ENCODE measurements at places on chromosomes 7 and 10.

DNA sequence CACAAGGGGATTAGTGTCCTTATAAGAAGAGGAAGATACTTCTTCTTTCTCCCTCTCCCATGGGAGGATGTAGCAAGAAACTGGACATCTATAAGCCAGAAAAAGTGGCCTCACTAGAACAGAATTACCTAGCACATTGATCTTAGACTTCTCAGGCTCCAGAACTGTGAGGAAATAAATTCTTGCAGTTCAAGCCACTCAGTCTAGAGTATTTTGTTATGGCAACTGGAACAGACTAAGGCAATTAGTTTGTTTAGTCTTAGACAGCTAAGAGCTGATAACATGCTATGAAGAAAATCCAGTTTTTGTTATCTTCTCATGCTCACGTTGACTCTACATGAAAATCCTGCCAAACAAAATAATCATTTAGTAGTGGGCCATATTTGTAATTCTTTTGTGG is 627.6 kb upstream of the PHF14 start:
- DNase-seq: no peak

DNA sequence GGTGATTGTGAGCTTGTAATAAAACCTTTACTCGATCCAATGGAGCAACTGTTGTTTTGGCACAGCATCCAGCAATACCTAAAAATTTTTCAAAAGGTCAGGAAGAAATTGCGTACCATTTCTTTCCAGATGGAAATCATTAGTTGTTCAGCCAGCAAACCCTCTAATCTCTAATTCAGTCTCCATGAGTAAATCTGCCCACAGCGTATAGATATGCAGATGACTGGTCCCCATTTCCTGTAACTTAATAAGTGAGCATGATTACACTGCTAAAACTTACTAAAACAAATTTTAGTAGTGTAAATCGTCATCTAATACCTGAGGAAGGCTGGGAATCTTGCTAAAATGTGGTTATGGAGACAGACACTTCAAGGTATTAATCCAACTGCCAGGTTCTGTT is 10.6 kb downstream of the SLC25A16 start:
- DNase-seq: no peak

GRCh38 chr7:82616059-82616728 is 172.6 kb upstream of the CACNA2D1 start:
- no peak for DNase-seq

DNA sequence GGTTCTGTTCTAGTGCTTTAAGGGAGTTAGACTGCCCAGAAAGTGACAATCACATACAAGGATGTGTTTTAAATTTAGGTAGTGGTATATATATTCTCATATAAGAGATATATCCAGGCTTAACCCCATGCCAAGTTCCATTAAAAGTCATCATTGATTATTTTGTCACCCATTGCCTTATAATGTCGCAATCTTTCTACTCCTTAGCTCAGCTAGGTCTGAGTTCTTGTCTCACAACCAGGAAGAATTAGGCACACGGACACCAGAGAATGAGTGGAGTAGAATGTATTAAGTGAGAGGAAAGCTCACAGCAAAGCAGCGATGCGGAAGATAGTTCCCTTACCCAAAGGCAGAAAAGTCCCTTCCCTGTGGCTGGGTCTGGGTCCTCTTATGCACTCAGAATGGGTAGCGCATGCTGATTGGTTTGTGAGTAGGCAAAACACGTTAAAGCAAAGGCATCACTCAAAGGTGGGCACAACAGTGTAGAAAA is 197.2 kb upstream of the AHR start:
- DNase-seq: no peak

GRCh38 chr10:120272350-120272749 is 184.7 kb upstream of the PLPP4 start:
- no peak for DNase-seq

GRCh38 chr10:116697816-116698215 is 44.5 kb downstream of the HSPA12A start:
- no peak for DNase-seq

DNA sequence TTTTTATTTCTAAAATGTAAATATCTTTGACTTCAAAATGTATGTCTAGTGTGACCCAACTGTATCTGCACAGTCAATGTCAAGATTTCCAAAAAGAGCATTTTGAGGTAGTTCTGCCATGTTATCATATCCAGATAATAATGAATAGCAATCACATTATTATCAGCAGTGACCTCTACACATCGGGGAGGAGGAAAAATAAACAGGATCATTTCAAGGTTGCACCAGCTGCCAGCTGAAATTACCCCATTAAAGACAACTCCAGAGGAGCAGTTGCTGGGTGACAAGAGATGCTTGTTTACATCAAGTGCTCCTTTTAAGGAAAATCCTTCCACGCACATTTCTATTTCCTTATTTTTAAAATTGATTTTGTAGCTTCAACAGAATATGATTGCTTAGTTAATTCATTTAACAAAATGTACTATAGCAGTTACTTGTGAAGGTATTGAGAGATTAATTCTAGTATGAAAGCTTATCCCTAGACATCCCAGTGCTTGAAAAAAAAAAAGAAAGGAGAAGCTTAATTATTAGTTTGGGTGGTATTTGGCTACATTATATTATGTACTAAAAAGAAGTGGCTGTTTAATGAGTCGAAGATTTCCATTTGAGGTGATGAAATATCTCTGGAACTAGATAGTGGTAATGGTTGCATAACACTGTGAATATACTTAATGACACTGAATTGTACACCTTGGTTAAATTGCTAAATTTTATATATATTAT is 19.3 kb upstream of the SLC35G1 start:
- DNase-seq: no peak

DNA sequence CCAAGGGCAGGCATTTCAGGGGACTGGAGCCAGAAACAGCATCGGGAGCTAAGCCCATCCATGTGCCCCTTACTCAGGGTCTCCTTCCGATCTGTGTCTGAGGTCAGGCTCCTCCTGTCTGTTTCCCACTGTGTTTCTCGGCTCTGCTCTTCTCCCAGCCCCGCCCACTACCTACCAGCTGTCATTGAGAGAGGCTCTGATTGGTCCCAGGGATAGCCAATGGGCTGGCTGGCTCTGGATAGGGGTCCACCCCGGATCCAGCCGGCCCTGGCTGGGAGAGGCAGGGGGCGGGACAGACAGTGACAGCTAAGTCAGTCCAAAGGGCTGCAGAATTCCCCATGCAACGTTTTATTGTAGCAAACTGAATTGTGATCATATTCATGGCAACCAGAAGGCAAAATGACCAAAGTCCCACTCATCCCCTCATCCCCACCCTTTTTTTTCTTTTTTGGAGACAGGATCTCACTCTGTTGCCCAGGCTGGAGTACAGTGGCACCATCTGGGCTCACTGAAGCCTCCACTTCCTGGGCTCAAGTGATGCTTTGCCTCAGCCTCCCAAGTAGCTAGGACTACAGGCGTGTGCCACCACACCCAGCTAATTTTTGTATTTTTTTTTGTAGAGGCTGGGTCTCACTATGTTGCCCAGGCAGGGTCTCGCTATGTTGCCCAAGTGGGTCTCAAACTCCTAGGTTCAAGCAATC is 76.3 kb downstream of the CLIP2 start:
- no peak for DNase-seq

DNA sequence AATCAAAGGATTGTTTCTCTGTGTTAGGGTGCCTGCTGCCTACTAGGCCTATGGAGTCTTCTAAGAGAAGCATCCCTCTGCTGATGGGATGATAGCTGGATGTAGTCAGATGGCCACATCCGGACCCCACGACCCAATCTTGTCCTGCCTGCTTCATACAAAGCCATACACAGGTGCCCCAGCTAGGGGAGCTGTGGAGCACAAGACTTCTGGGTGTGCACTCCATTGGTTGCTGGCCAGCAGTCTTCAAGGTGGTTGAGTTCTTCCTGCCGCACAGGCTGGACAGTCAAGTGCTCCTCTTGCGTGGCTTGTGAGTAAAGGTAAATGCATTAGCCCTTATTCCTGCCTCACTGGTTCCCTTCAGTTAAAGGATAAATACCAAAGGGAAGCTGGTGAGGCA is 120.2 kb downstream of the TEX36 start:
- no peak for DNase-seq

- DNase-seq: peak; percentile 67
Measured at GRCh38 chr7:151992375-151992774, 33.1 kb upstream of the GALNT11 start.

DNA sequence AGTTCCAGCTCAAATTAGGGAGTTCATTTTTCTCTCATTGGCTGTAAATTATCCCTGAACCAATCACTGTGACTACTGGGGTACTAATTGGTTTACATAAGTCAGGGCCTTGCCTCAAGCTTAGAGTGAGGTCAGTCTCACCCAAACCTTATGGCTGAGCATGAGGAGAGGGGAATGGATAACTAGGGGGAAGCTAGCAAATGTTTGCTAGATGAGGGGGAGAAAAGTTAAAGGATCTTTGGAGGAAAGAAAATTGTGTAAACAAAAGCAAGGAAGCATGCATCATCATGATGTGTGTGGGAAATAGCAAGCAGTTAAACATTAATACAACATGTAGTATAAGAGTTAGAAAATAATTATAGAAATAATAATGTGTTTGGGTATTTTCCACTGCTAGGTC is 121.9 kb downstream of the BBS9 start:
- no peak for DNase-seq

DNA sequence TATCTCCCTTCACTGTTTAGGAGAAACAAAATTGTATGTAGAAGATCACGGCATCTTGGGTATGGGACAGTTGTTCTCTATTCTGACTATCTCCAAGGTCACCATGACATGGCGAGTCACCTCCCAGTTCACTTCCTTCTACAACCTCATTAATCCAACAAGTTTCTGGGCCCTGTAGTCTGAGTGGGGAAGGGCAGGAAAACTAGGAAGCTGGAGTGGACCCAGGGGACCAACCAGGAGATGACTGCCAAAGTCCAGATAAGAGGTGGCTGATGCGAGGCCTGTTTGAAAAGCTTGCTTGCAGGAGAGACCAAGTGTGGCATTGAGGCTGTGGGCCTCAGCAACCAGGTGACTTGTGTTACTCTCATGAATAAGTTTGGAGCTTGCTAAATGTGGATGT is 584.9 kb downstream of the TNS3 start:
- DNase-seq: no peak

- peak; percentile 87 for DNase-seq
Measured at GRCh38 chr10:73772281-73773151, 9.3 kb upstream of the CHCHD1 start.

GRCh38 chr7:94466516-94466915 is 43.1 kb upstream of the CASD1 start:
- DNase-seq: no peak

- no peak for DNase-seq
Measured at GRCh38 chr7:42961170-42961569, 29.0 kb downstream of the MRPL32 start.

DNA sequence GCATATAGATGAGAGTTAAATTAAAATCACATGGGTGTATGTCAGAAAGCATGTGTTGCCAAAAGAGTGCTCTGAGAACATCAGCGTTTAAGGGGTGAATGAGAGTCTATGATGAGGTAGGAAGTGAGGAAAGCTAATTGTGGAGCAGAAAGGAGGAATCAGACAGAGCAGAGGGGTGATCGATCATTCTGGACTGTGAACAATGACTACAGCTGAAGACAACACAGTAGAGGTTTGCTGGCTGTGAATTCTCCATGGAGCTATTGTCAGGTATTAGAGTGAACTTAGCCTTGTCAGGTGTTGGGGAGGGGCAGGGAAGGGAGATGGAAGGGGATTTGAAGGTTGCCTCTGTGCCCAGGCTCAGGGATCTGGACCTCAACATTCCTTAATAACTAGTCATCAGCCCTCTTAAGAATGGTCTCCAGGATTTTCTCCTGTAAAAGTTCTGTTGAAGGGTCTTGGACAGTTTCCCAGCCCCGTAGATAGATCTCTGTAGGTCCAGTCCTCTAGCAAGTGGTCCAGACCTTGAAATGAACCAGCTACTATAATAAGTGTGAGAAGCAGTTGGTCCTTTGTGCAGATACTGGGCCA is 57.1 kb downstream of the KIF5B start:
- no peak for DNase-seq

DNA sequence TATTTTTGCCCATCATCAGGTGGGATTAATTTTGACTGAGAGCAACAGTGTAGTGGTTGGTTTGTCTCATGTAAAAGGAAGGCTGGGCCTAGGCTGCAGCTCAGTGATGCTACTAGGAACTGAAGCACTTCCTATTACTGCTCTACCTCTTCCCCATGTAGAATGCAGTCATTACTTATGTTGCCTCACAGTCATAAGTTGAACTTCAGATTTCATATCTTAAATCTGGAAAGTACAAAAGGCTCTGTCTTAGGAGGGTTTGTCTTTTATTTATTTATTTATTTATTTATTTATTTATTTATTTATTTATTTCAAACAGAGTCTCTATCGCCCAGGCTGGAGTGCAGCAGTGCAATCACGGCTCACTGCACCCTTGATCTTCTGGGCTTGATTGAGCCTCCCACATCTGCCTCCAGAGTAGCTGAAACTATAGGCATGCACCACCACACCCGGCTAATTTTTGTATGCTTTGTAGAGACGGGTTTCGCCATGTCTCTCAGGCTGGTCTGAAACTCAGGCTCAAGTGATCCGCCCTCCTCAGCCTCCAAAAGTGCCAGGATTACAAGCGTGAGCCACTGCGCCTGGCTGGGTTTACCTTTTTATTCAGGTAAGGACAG is 721.7 kb upstream of the GALNT17 start:
- DNase-seq: no peak

- DNase-seq: no peak
Measured at GRCh38 chr10:125551247-125551646, 131.7 kb downstream of the TEX36 start.

DNA sequence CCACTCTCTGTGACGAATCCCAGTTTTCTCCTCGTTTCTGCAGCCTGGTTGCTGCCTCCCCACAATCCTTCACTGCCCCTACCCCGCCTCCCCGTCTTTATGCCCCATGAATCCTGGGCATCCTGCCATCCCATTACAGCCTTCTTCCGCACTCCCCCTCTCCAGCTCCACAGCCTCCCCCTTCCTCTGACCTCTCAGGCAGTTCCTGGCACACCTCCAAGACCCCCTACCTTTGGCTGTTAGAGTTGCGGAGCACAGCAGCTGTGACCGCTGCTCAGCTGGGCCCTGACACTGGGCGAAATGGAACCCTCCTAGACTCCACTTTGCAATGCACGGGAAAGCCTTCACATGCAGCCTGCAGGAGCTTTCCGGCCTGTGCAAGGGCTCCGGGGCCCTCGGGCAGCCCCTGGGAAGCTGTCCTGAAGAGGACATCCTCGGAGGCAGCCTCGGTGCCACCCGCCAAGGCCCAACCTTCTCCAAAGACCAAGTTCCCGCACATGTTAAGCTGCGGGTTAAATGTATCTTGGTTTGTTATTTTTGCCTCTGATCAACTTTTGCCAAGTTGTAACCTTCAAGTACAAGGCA is 400.7 kb upstream of the MKI67 start:
- peak; percentile 70 for DNase-seq

DNA sequence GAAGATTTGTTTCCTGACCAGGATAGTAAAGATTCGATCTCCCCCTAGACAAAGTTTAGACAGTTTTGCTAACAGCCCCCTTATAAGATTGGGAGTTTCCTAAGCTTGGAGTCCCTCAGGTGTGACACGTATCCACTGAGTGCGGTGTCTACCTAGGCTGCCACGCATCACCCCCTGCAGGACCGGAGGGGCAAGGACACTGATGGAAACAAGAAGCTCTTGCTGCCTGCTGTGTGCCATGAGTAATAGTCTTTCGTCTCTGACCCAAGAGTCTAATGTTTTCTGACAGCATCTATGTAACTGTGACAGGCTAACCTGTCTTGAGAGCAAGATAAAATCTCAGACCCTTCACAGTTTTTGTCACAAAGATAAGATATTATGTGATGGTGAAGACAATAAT is 173.5 kb downstream of the SEMA3E start:
- DNase-seq: no peak

- no peak for DNase-seq
Measured at GRCh38 chr7:129045682-129046081, 9.2 kb downstream of the TNPO3 start.
